Activated CD8-positive, alpha-beta memory T cell treated with anti-CD3 and anti-CD28 coated beads for 1 hour (primary cell): ENCODE measurements at places on chromosomes 12 and 14.

DNA sequence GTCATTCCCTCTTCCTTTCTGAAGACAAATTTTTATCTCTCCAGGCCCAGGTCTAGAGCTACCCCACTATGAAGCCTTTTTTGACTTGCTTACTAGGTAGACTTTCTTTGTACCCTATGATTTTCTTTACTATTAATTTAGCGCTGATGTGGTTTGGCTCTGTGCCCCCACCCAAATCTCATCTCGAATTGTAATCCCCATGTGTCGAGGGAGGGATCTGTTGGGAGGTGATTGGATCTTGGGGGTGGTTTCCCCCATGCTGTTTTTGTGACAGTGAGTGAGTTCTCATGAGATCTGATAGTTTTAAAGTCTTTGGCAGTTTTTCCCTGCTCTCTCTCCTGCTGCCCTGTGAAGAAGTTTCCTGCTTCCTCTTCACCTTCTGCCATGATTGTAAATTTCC is 118.1 kb downstream of the SLC38A1 start:
- no peak for DNase-seq

DNA sequence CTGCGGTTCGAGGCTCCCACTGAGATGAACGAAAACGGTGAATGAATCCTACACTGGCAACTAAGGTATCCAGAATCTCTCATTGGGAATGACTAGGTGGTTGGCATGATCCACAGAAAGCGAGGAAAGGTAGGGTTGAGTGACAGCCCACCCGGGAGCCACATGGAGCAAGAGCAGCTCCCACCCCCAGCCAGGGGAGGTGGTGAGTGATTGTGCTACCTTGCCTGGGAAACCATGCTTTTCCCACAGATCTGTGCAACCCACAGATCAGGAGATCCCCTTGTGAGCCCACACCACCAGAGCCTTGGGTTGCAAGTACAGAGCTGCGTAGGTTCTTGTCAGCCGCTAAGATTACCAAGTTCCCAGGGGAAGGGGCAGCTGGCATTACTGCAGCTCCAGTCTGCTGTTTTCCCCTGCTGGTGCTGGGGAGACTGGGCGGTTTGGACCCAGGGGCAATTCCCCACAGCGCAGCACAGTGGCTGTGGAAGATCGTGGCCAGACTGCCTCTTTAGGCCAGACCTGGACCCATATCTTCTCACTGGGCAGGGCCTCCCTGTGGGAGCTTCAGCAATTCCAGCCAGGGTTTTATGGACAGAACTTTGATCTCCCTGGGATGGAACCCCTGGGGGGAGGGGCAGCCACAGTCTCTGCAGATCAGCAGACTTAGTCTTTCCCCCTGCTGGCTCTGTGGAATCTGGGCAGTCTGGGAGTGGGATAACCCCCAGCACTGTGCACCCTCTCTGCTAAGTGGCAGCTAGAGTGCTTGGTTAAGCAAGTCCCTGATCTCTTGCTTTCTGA is 44.6 kb upstream of the PPP4R3A start:
- DNase-seq: no peak

DNA sequence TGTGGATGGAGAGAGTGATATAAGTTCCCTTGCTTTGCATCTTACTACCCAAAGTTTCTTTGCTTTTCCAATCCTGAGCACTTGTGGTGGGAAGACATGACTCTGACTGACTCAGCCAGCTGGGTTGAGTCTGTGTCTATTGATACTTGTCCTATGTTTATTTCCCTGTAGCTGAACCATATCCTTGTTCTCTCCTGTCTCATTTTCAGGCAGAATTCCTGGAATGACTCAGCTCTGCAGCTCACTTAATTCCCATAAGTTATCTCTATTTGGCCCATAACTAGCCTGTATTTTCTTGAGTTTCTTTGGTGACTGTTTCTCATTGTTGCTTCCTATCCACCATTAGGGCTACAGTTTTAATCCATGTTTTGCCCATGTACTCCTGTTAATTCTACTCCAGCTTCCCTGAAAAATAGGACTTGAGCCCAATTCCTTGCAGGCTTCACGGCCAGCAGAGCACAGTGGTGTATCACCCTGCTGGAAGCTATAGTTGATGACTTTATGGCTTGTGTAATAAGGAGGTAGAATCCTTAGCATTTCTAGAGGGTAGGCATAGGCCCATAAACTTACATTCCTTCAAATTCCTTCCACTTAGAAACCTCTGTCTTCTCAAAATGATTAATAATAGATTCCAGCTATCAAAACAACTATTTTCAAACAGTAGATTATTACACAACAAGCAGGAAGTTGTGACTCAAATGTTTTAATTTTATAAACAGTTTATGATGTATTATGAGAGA is 183.1 kb downstream of the TMTC3 start:
- DNase-seq: no peak

DNA sequence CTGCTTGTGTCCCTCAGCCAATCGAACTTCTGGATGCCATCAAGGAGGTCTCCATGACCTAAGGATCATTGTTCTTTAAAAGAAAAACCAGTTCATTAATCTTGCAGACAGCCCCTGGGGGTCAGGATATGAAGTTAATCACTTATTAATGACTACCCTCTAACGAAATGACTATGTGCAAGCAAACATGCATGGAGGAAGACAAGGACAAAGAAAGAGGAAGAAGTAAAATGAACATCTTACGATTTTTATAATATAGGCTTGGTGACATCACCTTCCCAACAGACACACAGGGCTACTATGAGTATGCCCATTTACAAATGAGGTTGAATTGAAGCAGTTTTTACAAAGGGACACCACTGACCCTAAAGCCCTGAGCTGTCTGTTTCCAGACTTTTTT is 111.1 kb upstream of the AMIGO2 start:
- no peak for DNase-seq

GRCh38 chr12:110636516-110636915 is 22.6 kb downstream of the TCTN1 start:
- DNase-seq: no peak
